Osteocyte (in vitro differentiated cells): ENCODE measurements at places on chromosomes 13 and 19. TPM values are rescaled to one million over a fixed set of nuclear protein-coding genes. Genes with fewer than 3 reads are reported as not detected.

The DACT3 gene
- total RNA-seq: 11.2 and 11.5 TPM in 2 replicates

The KLK2 gene
- total RNA-seq: not detected in 2 replicates

The ADM5 gene
- 0.73 and 1.5 TPM in 2 replicates for total RNA-seq

The SHANK1 gene
- total RNA-seq: 0.29 and 0.40 TPM in 2 replicates

The GPC5 gene
- 12.3 and 12.9 TPM in 2 replicates for total RNA-seq

The ANKLE1 gene
- total RNA-seq: 0.99 and 1.5 TPM in 2 replicates

The CCDC169 gene
- total RNA-seq: 0.43 and 0.60 TPM in 2 replicates

The CCDC122 gene
- 9.4 and 12.4 TPM in 2 replicates for total RNA-seq

The ZNF14 gene
- total RNA-seq: 4.7 and 5.3 TPM in 2 replicates

- DNase-seq: no peak
Measured at GRCh38 chr13:98965325-98965724, 12.5 kb downstream of the DOCK9 start.

- DNase-seq: no peak
Measured at GRCh38 chr19:30684613-30685012, 312.4 kb downstream of the ZNF536 start.

- DNase-seq: no peak
Measured at GRCh38 chr19:8835877-8836276, 3.7 kb downstream of the MBD3L1 start.

DNA sequence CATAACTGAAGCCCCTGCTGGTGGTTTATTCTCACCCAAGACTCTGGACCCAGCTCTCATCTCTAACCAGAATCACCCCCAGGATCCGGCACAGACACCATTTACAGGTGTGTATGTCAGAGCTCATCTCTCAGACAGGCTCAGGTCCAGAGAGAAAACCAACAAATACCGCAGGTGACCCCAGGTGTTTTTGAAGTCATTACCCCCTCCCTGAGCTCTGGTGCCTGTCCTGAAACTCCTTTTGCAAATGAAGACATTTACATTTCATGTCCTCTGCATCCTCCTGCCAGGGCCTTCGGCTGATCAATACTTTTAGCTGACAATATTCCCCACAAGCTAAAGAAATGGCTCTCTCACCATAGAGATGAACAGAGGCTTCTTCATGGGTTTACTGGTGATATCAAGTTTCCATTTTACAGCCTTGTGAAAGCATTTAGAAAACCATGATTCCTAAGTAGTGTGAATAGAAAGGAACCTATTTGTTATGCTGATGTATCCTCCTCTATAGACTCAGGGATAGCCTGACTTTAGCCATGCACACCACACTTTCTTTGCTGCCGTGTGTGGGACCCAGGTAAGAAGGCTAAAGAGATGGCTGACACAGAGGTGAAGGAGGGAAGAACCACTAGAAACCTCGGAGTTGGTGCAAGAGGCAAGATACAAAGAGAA, 131.3 kb downstream of the KCTD15 start:
- no peak for DNase-seq

DNA sequence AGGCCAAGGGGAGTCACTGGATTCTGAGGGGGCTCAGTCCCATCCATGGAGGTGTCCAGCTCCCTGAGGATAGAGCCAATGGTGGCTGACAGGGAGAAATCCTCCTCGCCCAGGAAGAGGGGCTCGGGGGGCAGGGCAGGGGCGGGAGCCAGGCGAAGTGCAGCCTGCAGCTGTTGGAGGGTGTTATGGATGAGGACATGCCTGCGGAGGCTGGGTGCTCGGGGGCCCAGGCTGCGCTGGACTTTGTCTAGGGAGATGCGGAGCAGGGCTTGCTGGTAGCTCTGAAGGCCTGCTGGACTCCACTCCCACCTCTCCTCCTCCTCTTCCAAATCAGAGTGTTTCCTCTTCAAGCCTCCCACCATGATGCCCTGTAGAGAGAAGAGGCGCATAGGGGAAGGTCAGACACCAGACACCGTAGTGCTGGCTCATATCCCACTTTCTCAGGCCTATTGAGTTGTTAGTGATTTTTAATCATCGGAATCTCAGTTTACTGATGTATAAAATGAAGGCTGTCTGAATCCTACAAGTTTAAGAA, 2.3 kb downstream of the SERTAD3 start:
- DNase-seq: no peak

- no peak for DNase-seq
Measured at GRCh38 chr19:34482380-34483250, 1.1 kb downstream of the WTIP start.

DNA sequence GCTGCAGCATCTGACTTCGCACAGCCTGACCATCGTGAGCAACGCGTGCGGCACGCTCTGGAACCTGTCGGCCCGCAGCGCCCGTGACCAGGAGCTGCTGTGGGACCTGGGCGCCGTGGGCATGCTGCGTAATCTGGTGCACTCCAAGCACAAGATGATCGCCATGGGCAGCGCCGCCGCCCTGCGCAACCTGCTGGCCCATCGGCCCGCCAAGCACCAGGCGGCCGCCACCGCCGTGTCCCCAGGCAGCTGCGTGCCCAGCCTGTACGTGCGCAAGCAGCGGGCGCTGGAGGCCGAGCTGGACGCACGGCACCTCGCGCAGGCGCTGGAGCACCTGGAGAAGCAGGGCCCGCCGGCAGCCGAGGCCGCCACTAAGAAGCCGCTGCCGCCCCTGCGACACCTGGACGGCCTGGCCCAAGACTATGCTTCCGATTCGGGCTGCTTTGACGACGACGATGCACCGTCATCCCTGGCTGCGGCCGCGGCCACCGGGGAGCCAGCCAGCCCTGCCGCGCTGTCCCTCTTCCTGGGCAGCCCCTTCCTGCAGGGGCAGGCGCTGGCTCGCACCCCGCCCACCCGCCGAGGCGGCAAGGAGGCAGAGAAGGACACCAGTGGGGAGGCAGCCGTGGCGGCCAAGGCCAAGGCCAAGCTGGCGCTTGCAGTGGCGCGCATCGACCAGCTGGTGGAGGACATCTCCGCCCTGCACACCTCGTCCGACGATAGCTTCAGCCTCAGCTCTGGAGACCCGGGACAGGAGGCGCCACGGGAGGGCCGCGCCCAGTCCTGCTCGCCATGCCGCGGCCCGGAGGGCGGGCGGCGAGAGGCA, 13.6 kb downstream of the C19orf25 start:
- DNase-seq: no peak

- no peak for DNase-seq
Measured at GRCh38 chr13:80274643-80275042, 66.3 kb downstream of the SPRY2 start.

- DNase-seq: no peak
Measured at GRCh38 chr13:106526738-106527444, 8.6 kb downstream of the EFNB2 start.

DNA sequence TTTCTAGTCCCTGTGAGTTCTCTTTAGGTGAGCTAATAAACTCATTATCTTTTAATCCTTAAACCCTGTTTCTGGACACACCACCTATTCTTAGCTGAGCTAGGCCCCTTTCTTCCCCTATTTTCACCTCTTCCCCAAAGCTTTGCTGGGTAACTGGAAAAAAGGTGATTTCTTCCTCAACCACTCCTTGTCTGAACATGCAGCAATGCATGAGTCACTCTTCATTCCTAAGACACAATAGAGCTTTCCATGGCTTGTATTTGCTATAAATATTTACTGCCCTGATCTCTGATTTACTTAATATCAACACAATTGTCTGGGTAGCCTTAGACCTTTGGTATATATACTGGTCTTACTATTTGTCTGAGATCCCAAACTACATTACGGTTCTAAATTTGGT, 370.9 kb downstream of the KLF5 start:
- DNase-seq: no peak
